ENCODE measurements at places on chromosomes 12 and 14.

DNA sequence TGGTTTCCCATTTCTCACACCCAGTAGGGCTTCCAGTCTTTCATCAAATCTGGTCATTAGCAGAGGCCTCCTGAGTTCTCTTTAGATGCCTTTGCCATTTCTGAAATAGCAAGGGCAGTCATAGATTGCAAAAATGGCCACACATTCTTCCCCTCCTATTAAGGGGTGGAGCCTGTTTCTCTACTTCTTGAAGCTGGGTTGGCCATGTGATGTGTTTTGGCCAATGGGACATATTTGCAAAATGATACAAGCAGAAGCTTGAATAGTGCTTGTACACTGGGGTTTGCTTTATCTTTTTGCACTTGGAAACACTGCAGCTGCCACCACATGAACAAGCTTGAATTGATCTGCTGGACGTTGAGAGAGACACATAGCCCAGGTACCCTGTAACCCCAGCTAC lies 109.3 kb downstream of the VRK1 start:
- no peaks in the 10 kb centered on the region for H3K36me3 ChIP-seq
- no peaks in the 10 kb centered on the region for H3K27me3 ChIP-seq
- DNase-seq, result no peak
- no peaks in the 10 kb centered on the region for H3K4me1 ChIP-seq
- H3K4me3 ChIP-seq, result no peak overlapping the region

- H3K27me3 ChIP-seq, result no peaks in the 10 kb centered on the region
- no peak overlapping the region for H3K4me3 ChIP-seq
- no peaks in the 10 kb centered on the region for H3K36me3 ChIP-seq
- DNase-seq, result no peak
- no peaks in the 10 kb centered on the region for H3K4me1 ChIP-seq
Measured at GRCh38 chr12:90055071-90055470, 346.4 kb upstream of the ATP2B1 start.

DNA sequence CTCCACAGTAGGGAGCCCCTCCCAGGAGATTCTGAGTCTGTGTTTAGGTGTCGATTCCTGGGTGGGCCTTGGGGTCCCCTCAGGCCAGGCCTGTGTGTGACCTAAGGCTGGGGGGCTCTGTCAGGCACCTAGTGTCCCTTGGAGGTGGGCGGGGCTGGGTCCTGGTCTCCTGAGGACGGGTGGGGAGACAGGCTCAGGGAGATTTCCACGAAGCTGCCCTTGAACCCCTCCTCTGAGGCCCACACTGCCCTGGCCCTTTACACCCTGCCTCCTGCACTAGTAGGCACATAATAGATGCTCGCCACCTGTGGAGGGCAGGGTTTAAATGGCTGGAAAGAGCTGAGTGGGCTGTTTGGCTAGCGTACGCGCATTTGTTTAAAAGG lies 32.9 kb downstream of the MEG3 start:
- peaks cover 12% of the 10 kb centered on the region for H3K27me3 ChIP-seq
- H3K36me3 ChIP-seq, result no peaks in the 10 kb centered on the region
- no peaks in the 10 kb centered on the region for H3K4me1 ChIP-seq
- no peak overlapping the region for H3K4me3 ChIP-seq
- no peak for DNase-seq
- H3K27ac ChIP-seq, result no peak overlapping the region

- H3K4me3 ChIP-seq, result peak overlapping the region; percentile 85
- DNase-seq, result peak; percentile 33
- H3K4me1 ChIP-seq, result no peaks in the 10 kb centered on the region
- no peaks in the 10 kb centered on the region for H3K36me3 ChIP-seq
Measured at GRCh38 chr14:93332397-93332852, 411 bp downstream of the BTBD7 start.

- no peak for DNase-seq
- H3K4me1 ChIP-seq, result no peaks in the 10 kb centered on the region
- H3K27me3 ChIP-seq, result no peaks in the 10 kb centered on the region
- no peak overlapping the region for H3K4me3 ChIP-seq
Measured at GRCh38 chr12:132404951-132405741, 75.8 kb upstream of the GALNT9 start.

- peaks cover 33% of the 10 kb centered on the region for H3K4me1 ChIP-seq
- H3K27ac ChIP-seq, result peak overlapping the region; percentile 76
- no peaks in the 10 kb centered on the region for H3K27me3 ChIP-seq
- peak overlapping the region; percentile 75 for H3K4me3 ChIP-seq
Measured at GRCh38 chr12:95002754-95003153, 743 bp downstream of the NDUFA12 start.

DNA sequence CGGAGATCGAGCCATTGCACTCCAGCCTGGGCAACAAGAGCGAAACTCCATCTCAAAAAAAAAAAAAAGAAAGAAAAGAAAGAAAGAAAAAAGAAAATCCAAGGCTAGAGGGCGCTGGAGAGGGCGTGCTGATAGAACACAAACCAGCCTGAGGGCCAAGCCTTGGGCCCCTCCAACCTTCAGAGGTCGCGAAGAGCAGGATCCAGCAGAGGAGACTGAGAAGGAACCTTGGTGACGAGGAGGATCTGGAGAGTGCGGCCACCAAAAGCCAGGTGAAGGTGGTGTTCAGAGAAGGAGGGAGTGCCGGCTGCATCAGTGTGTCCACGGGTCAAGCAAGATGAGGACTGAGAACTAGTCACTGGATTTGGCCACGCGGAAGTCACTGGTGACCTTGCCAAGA lies 4.1 kb upstream of the DYNC1H1 start:
- peaks cover 28% of the 10 kb centered on the region for H3K4me1 ChIP-seq
- DNase-seq, result no peak
- H3K27ac ChIP-seq, result no peak overlapping the region
- H3K4me3 ChIP-seq, result no peak overlapping the region
- H3K36me3 ChIP-seq, result no peaks in the 10 kb centered on the region

GRCh38 chr12:2165021-2165420 lies 112.2 kb downstream of the CACNA1C start:
- peak overlapping the region; percentile 84 for H3K27ac ChIP-seq
- no peak overlapping the region for H3K4me3 ChIP-seq
- no peaks in the 10 kb centered on the region for H3K27me3 ChIP-seq
- H3K4me1 ChIP-seq, result peaks cover 11% of the 10 kb centered on the region

- no peak overlapping the region for H3K4me3 ChIP-seq
- no peak overlapping the region for H3K27ac ChIP-seq
- no peak for DNase-seq
- H3K4me1 ChIP-seq, result no peaks in the 10 kb centered on the region
- H3K27me3 ChIP-seq, result no peaks in the 10 kb centered on the region
- H3K36me3 ChIP-seq, result no peaks in the 10 kb centered on the region
Measured at GRCh38 chr12:42958291-42958674, 368.7 kb upstream of the PRICKLE1 start.

GRCh38 chr12:71748081-71748850 lies 6.4 kb upstream of the RAB21 start:
- no peaks in the 10 kb centered on the region for H3K4me1 ChIP-seq
- no peak overlapping the region for H3K27ac ChIP-seq
- no peak for DNase-seq
- H3K36me3 ChIP-seq, result no peaks in the 10 kb centered on the region

DNA sequence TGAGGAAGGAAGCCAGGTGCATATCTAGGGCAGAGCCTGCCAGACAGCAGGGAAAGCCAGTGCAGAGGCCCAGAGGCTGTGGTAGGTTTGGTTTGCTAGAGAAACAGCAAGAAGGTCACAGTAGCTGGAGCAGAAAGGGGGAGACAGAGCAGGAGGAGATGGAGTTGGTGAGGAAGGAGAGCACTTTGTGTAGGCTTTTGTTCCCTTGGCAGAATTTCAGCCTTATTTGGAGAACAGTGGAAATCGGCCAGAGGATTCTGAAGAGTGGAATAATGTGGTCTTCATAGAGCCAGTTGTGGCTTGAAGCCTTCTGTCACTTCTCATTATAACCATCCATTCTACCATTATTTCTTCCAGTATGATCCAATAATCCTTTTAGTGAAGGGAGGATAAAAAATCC lies 212.9 kb upstream of the FAR2 start:
- no peaks in the 10 kb centered on the region for H3K4me1 ChIP-seq
- H3K4me3 ChIP-seq, result no peak overlapping the region
- no peak overlapping the region for H3K27ac ChIP-seq

DNA sequence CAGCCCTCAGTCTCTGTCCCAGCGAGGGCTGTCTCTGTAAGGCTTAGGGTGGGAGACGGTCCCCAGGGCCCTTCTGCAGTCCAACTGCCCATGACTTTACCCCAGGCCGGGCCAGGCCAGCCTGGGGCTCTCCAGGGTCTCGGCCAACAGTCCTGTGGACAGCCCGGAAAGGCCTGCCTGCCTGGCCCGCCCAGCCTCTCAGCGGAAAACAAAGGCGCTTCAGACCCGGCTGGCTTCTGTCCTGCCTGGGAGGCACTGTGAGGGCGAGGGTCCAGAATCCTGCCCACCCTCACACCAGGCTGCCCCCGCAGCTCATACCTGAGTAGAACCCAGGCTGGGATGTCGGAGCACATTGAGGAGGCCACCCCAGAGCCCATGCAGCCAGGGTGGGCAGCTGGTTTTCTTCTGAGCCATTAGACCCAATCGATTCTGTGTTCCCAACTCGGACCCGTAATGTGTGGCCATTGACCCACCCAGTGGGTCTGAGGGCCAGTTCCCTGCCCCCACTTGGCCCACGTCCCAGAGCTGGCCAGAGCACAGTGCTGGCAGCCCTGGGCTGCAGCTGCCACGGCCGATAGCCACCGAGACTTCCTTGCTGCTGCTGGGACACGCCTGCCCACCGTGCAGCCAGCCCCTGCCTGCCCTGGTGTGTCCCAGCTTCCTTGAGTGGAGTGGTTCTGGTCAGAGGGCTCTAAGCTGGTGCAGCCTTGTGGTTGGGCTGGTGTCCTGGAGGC lies 1.6 kb downstream of the CRIP2 start:
- no peaks in the 10 kb centered on the region for H3K27me3 ChIP-seq
- H3K27ac ChIP-seq, result peak overlapping the region; percentile 98
- peak overlapping the region; percentile 76 for H3K4me3 ChIP-seq
- peak; percentile 76 for DNase-seq
- H3K36me3 ChIP-seq, result peaks cover 14% of the 10 kb centered on the region

DNA sequence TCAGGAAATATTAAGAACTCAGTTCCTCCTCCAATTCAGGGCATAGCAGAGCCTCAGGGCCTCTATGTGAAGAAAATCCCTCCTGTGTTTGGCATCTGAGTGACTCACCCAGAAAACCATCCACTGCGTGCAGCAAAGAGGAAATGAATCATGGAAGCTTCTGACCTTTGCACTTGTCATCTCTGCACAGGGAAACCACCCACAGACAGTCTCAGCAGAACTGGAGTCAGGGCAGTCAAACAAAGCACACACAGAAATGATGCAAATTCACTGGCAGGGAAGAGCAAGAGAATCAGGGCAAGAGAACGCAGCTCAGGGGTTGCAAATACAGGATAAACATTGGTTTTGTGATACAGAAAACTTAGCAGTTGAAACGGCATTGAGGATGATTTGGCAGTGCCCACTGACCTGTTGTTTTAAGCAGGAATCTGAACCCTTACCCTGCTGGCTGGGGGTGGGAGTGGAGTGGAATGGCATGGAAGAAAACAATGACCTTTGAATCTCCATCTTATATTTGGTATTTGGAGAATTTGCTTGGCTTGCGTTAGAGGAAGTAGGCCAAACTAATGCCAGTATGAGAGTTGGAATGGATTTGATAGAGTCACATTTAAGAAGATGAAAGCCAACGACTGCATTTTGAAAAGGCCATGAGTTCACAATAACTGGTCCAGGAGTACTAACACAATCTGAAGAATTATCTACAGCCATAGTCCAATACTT lies 53.5 kb downstream of the PHLDA1 start:
- H3K27me3 ChIP-seq, result no peaks in the 10 kb centered on the region
- DNase-seq, result peak; percentile 85
- no peak overlapping the region for H3K4me3 ChIP-seq

GRCh38 chr14:90274808-90275457 lies 18.6 kb downstream of the PSMC1 start:
- no peak for DNase-seq
- no peak overlapping the region for H3K4me3 ChIP-seq
- no peaks in the 10 kb centered on the region for H3K27me3 ChIP-seq
- peaks cover 87% of the 10 kb centered on the region for H3K36me3 ChIP-seq

- DNase-seq, result peak; percentile 78
- no peaks in the 10 kb centered on the region for H3K36me3 ChIP-seq
- H3K27me3 ChIP-seq, result no peaks in the 10 kb centered on the region
- H3K4me1 ChIP-seq, result peaks cover 6% of the 10 kb centered on the region
- H3K27ac ChIP-seq, result no peak within 1 kb of the TSS
Measured at GRCh38 chr12:24948757-24949722, at the start of gene BCAT1. Gene BCAT1, minus strand, starts transcription at chr12:24949101. Its CDS starts 169 bp downstream, at chr12:24948932.

GRCh38 chr12:25135531-25136154 lies 59.3 kb downstream of the DNAI7 start:
- no peak overlapping the region for H3K4me3 ChIP-seq
- H3K27me3 ChIP-seq, result no peaks in the 10 kb centered on the region
- no peak for DNase-seq
- no peaks in the 10 kb centered on the region for H3K36me3 ChIP-seq
- H3K27ac ChIP-seq, result no peak overlapping the region
- H3K4me1 ChIP-seq, result no peaks in the 10 kb centered on the region

DNA sequence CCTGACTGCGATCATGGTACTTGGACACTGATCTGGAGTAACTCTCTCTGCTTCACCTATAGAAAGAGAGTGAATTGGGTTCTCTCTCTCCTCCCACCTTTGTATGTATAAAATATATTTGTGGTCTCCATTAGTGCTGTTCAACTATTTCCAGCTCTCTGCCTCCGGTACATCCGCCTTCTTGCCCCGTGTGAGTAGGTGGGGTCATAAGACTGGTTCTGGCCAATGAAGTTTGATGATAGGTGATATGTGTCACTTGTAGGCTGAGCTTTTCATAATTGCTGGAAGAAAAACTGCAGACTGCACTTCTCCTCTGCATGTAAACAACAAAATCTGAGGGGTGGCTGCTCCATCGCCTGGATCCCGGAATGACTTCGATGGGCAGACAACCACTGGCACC lies 210.4 kb downstream of the EXOC5 start:
- no peaks in the 10 kb centered on the region for H3K36me3 ChIP-seq
- no peak overlapping the region for H3K4me3 ChIP-seq
- H3K27ac ChIP-seq, result no peak overlapping the region
- DNase-seq, result no peak
- H3K4me1 ChIP-seq, result no peaks in the 10 kb centered on the region

DNA sequence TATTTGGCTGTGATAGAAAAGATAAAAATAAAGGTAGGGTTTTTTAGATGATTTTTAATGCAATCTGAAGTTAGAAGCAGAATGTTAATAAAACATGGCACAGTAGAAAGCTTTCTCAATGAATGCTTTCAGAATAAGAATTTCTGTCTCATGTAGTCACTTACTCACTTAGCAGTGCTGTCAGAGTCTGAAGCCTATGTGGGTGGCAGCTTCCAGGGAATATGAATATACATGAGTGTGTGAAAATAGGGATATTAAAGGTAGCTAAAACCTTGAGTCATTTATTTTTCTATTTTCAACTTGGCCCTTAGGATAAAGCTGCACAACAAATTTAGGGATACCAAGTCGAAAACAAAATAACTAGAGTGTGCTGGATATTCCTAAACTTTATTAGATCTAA lies 427.9 kb downstream of the AEBP2 start:
- H3K27me3 ChIP-seq, result no peaks in the 10 kb centered on the region
- H3K4me1 ChIP-seq, result peaks cover 14% of the 10 kb centered on the region
- no peaks in the 10 kb centered on the region for H3K36me3 ChIP-seq
- peak overlapping the region; percentile 73 for H3K27ac ChIP-seq
